ENCODE measurements at places on chromosomes 2 and 18.

DNA sequence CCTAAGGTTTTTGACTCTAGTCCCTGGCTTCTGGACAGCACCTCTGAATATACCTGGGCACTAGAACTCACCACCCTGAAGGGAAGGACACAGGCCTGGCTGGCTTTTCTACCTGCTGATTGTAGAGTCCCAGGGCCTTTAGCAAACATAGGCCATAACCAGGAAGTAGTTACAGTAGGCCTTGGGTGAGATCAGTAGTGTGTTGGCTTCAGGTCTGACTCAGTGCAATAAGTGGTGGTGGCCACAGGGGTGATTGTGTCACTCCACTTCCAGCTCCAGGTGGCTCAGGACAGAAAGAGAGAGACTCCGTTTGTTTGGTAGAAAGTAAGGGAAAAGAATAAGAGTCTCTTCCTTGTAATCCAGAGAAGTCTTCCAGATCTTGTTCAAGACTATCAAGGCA, 101.7 kb upstream of the LGALSL start:
- DNase-seq, result no peak

GRCh38 chr2:179524809-179525339, 260.2 kb upstream of the SESTD1 start:
- DNase-seq, result no peak

DNA sequence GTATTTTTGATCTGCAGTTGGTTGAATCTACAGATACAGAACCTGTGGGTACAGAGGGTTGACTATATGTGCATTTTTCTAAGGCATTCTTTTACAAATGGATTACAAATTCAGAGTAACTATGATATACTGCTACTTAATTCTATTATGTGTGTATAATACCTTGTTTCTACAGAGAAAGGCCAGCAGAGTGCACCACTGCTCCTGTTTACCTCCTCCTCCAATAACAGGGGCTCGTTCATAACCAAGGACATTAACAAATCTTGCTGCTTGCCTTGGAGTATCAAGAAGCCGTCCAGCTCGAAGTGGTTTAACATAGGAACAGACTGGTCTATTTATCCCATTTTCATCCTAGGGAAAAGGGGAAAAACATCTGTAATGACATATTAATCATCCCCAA, 16.4 kb downstream of the CEP76 start:
- no peak for DNase-seq

GRCh38 chr2:179682756-179683155, 178.7 kb downstream of the ZNF385B start:
- DNase-seq, result no peak

GRCh38 chr18:43642727-43643330, 365.5 kb upstream of the SYT4 start:
- no peak for DNase-seq

DNA sequence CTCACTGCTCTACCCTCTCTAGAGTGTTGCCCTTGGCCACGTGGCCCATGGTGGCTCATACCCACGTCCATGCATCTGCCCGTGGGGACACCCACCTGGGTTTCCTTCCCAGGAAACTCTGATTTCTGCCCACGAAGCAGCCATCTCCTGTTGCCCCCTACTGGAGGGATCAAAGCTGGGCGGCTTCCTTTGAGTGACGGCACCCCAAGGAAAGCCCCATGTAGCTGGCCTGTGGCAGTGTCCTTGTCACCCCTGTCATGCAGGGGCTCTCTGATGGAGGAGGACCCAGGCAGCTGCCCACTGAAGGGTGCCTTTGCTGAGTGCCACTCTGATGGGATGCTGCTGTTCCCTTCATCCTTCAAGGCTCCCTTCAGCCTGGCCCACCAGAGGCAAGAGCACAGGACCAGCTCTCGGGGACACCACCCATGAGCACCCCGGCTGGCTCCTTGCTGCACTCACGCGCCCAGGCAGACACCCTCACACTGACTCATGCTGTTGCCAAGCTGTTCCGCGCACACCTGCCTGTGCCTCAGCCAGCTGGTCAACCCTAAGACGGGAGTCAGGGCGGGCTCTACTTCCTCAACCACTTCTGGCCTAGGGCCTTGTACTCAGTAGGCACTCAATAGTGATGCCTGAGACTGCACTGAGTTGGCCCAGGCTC, 101.1 kb downstream of the CTIF start:
- no peak for DNase-seq

GRCh38 chr2:217068677-217069250, 208.9 kb upstream of the TNP1 start:
- DNase-seq, result no peak

DNA sequence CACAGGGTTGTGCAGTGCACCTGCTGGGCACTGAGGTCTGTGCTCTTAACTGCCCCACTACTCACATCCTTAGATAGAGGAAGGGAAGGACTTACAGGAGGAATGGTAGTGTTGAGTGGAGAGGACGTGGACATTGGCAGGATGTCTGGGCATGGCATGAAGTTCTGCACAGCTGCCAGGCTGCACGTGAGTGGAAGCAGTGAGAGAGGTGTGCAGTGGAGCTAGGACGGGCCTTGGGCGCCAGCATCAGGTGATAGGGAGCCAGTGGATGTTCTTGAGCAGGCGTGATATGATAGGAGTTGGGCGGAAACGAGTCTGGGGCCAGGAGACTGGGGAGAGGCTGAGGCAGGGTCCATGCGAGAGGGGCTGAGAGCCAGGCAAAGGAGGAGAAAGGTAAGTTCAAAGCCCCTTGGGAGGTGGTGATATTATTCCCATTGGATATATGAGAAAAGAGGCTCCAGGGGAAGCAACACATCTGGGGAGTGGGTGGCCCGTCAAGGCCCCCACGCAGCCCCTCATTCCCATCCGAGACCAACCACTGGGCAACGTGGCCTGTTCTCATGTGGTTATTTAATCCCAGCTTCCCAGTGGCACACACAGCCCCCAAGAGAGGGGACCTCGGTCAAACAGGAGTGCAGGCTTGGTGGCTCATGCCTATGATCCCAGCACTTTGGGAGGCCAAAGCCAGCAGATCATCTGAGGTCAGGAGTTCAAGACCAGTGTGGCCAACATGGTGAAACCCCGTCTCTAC, 45.7 kb upstream of the SNED1 start:
- DNase-seq, result no peak

DNA sequence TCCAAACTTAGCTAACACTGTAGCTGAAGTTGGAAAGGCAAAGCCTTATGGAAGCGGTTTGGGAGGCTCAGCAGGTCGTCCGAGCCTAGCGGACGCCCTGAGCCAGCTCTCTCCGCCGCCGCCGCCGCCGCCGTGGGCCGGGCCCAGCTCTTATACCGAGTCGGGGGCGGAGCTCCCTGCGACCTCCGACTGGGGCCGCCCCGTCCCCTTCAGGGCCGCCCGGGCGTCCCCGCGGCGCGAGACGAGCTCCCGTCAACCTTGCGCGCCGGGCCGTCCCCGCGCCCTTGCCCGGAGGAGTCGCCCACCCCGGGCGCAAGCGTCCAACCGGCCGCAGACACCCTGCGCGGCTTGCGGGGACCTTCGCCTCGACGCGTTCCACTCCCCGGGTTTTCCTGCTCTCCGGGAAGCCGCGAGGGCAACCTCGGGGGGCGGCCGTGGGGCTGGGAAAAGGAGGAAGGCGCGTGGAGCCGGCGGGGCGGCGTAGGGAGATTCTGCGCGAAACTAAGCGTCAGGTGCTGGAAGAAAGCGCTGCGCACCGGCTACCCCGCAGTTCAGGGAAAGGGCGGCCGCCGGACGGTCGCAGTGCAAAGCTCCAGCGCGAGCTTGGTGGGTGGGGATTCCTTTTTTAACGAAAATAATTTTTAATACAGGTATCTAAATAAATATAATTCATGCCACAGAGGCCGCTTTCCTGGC, at the start of gene SLC40A1:
SLC40A1 (minus strand) TSS at position 129 of the 696 bp plus-strand sequence. CDS start 326 bp downstream, outside the sequence.
- DNase-seq, result no peak

- no peak for DNase-seq
Observed at GRCh38 chr2:133193544-133194361, 374.5 kb downstream of the NCKAP5 start.

DNA sequence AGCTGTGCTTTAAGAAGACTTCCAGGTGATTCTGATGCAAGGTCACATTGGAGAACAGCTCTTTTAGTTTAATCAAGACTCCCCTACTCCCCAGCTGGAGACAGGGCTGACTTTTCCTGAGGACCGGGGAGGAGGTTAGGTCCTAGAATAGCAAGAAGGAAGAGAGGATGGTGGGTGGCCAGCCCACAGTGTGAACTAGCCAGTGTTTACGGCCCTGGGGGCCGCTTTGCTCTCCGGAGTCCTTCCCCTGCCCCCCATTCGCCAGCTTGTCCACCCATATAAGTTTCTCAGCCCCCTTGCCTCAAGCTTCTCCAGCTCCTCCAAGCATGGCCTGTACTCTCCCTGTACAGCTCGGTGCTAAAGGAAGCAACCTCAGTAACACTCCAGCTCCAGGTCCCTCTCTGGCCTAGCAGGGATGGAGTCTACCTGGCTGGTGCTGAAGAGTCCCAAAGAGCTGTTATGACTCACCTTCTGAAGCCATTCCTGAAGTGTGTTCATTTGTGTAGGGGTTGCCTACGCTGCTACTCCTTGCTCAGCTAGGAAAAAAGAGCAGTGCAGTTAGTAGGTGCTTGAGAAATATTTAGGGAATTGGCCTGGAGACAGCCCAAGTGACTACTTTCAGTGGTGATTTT, 7.9 kb downstream of the INPP4A start:
- DNase-seq, result no peak

GRCh38 chr2:22406625-22407024, 978.4 kb upstream of the KLHL29 start:
- no peak for DNase-seq

GRCh38 chr2:24087032-24087431, 2.4 kb upstream of the TP53I3 start:
- DNase-seq, result no peak

- no peak for DNase-seq
Observed at GRCh38 chr2:43331422-43331821, 105.0 kb upstream of the ZFP36L2 start.

DNA sequence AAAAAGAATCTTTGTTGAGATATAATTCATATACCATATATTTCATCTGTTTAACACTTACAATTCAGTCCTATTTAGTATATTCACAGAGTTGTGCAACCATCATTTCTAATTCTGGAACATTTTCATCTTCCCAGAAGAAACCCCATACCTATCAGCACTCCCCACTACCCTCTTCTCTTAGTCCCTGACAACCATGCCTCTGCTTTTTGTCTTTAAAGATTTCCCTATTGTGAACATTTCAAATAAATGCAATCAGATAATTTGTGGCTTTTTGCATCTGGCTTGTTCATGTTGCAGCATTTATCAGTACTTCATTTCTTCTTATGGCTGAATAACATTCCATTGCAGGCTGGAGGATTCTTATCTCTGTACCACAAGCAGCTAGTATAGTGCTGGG, 305.9 kb upstream of the MEX3C start:
- DNase-seq, result no peak

DNA sequence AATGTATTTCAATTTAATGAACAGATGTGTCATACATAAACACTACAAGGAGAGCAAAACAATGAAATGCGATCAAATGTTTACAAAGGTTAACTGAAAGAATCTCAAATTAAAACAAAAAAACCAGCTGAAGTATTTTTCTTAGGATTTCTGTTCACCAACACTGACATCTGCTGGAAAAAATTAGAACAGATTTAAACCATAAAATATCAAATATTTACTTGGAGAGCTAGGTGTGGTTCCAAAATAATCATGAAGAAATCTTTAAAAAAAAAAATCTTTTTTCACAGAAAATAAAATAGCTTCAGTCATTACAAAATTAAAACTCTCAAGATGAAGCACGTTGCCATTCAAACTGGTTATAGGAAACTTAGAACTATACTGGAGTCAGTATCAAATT, 13.8 kb downstream of the MMADHC start:
- no peak for DNase-seq

- no peak for DNase-seq
Observed at GRCh38 chr2:68721482-68722101, 13.0 kb upstream of the ARHGAP25 start.

GRCh38 chr2:201223089-201224073, 37.0 kb upstream of the CASP8 start:
- no peak for DNase-seq

DNA sequence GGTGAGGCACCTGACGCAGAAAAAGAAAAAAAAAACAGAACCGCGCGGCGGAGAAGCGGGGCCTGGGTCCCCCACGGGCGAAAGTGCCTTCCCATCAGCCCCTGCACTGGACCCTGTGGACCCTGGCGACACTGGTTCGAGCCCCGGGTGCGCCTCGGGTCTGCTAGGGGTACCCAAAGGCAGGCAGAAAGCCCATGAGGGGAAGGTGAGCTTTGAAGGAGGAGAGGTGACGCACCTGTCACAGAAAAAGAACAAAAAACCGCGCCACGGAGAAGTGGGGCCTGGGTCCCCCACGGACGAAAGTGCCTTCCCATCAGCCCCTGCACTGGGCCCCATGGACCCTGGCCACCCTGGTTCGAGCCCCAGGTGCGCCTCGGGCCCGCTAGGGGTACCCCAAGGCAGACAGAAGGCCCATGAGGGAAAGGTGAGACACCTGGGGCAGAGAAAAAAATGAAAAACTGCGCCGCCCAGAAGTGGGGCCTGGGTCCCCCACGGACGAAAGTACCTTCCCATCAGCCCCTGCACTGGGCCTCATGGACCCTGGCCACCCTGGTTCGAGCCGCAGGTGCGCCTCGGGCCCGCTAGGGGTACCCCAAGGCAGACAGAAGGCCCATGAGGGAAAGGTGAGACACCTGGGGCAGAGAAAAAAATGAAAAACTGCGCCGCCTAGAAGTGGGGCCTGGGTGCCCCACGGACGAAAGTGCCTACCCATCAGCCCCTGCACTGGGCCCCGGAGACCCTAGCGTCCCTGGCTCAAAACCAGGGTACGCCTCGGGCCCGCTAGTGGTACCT, 227.4 kb downstream of the CCDC74A start:
- no peak for DNase-seq

DNA sequence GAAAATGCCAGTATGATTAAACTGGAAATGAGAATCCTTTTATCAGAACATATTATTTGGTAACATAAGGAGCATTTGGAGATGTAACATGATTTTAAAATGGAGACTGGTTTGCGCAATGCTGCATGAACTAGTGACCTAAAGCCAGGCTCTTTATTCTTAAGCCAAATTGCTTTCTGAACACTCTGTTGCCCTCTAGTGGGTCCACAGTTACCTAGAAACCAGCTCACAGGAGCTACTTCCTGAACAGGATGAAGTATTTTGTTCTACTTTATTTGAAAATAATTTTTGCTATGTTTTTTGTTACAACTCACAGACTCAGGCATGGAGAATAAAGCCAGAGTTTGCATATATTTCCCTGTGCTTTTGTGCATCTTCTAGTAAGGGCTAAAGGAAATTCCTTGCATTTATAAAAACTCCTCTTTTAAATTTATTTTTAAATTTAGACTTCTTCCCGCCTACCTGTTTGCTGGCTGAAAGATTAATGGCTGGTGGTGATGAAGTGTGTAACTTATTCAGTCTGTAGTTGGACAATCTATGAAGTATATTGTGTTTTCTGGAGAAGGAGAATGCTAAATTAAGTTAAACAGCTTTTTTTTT, 146.7 kb downstream of the PARD3B start:
- DNase-seq, result no peak
